ENCODE measurements at places on chromosomes 3 and 15. TPM values are rescaled to one million over a fixed set of nuclear protein-coding genes. Genes with fewer than 3 reads are reported as not detected.

The SI gene
- not detected for total RNA-seq

The GABRB3 gene
- 73.4 TPM for total RNA-seq

The GOLGA6A gene
- total RNA-seq = 0.05 TPM

The LTF gene
- not detected for total RNA-seq

The IFT80 gene
- total RNA-seq = 14.2 TPM

The CRABP1 gene
- 2.1 TPM for total RNA-seq

All from A549 treated with CORT108297 at 1 μM for 4 hours (cell line).